AG09309 (cell line): ENCODE measurements at places on chromosomes 1 and 21.
A peak's percentile ranks its signal among the peaks of the same experiment; 100 is the strongest.

GRCh38 chr1:46179138-46180081 is 3.1 kb upstream of the P3R3URF start:
- DNase-seq: peak; percentile 50

GRCh38 chr1:56437959-56438358 is 141.4 kb downstream of the PLPP3 start:
- DNase-seq: no peak

GRCh38 chr1:22861764-22862440 is 110.8 kb downstream of the LACTBL1 start:
- DNase-seq: peak; percentile 31

GRCh38 chr1:158691907-158692306 is 5.4 kb upstream of the SPTA1 start:
- no peak for DNase-seq

GRCh38 chr1:190453550-190453949 is 24.1 kb downstream of the BRINP3 start:
- DNase-seq: no peak

DNA sequence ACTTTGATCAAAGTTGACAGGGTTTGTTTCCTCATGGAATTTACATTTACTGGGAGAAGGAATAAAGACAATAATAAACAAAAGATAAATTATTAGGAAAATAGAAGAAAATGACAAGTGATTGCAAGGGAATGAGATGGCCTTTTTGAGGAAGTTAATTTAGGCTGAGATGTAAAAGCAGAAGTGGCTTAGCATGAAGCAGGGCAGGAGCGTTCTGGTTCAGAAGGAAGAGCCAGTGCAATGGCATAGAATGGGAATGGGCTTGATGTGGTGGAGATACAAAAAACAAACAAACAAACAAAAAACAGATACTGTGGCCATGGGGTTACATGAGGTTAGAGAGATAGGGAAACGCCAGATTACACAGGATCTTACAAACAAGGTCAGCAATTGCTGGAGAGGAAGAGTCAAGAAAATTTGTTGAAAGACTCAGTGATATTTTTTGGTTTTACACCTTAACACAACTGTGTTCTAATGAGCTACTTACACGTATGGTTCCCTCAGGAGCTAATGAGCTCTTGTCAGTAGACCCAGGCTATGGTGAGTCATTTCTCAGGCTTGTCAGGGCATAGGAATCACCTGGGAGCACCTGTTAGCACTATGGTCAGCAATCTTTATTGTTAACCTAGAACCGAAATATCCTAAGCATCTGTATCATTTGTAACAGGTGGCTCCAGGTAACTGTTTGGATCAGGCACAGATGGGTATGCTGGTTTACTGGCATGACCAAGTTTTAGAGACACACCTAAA is 8.7 kb upstream of the CADM3 start:
- no peak for DNase-seq

DNA sequence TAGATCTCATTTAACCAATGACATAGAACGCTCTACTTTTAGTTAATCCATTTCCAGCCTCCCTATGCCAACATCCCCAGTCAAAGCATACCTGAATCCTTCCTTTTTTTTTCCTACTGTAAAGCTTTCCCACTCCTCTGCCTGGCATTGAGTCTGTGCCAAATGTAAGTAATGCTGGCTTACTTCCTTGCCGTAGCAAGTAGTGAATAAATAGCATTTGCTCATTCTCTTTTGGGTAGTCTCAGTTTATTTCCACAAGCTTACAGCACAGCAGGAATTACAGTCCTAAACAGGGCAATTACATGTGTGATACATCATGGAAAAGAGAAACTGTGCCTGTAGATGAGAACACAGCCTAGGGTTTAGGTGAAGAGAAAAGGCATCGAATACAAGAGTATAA is 352.6 kb upstream of the NEGR1 start:
- DNase-seq: no peak
